ENCODE measurements at places on chromosomes 16 and 17.
A peak's percentile ranks its signal among the peaks of the same experiment; 100 is the strongest.

GRCh38 chr16:6498858-6499257 lies 833.8 kb upstream of the RBFOX1 start:
- DNase-seq: no peak

DNA sequence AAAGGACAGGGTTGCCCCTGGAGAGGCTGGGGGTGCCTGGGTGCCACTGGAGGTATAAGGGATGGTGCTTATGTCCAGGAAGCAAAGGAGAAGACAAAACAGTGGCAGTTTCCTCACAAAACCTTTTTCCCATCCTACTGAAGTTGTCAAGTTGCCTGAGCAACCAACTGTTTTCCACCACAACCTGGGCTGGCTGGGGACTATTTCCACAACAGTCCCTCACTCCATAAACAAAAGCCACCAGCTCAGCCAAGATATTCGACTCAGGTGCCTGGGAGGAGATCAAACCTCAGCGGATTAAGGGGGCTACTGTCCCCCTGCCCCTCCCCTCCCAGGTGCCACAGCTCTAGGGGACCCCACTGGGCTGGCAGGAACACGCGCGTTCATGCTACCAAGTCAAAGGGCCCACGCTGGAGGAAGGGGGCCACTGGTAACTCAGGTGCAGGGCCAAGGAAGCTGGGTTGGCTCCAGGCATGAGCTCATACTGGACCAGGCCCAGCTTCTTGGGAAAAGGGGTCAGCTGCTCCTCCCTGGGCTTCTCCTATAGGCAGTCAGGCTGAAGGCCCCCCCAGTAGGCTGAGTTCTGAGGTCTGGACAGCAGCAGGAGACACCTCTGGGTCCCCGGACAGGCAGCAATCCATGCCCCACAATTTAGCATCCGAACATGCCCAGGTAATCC lies 45.7 kb upstream of the MRPS23 start:
- DNase-seq: no peak

DNA sequence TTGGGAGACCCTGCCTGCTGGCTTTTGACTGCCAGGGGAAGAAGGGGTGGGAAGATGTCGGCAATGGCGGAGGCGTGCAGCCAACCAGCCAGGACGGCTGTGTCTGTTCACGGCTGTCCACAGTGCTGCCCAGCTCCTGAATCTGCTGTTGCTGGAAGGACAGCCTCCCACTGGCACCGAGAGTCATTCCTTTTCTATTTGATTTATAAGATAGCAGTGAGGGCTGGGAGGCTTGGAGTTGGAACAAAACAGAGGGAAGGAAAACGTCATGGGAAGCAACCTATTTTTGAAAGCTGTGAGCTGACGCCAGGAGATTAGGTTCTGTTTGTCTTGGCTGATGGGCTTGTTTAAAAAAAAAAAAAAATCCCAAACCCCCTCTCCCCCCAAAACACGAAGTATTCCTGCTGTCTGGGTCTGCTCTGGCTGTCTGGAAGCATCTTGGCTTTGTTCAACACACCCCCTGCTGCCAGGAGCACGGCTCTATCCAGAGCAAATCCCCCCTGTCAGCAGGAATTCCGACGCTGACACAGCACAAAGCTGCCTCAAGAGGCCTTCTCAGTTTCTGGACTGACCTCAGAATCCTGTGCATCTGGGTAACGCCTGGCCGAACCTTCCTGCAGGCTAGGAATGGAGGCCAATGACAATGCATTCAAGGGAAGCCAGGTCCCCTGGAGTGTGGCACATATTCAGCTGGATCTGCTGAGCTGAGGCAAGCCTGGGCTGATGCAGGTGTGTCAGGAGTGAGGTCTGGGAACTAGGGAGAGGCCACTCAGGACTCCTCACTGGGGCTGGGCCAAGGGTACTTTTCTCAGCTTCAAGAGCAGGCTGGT lies 41.0 kb upstream of the SREBF1 start:
- DNase-seq: peak; percentile 67

DNA sequence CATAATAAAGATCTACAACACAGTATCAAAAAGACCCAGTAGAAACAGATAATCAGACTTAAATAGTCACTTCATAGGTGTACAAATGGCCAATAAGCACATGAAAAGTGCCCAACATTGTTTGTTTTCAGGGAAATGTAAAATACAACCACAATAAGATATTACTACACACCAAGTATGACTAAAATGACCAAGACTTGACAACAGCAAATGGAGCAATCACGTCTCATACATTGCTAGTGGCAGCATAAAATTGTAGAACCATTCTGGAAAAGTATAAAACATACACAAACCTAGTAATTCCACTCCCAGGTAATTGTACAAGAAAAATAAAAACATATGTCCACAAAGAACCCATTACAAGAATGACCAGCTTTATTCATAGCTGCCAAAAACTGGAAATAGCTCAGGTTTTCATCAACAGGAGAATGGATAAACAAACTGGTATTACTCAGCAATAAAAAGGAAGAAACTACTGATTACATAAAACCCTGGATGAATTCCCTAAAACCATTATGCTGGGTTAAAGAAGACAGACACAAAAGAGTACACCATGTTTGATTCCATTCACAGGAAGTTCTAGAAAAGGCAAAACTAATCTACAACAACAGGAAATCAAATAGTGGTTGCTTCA lies 85.6 kb downstream of the TTC19 start:
- no peak for DNase-seq
